Amniotic stem cell (primary cell): ENCODE measurements at places on chromosomes 7 and 10.

GRCh38 chr10:113084031-113084430, 134.0 kb downstream of the TCF7L2 start:
- no peak for DNase-seq

- no peak for DNase-seq
Measured at GRCh38 chr10:50679149-50679548, 55.4 kb upstream of the SGMS1 start.

GRCh38 chr10:30671026-30671616, 41.6 kb upstream of the LYZL2 start:
- DNase-seq, result peak; percentile 28

- DNase-seq, result no peak
Measured at GRCh38 chr7:70975754-70976153, 156.2 kb upstream of the GALNT17 start.

- no peak for DNase-seq
Measured at GRCh38 chr10:94115725-94116124, 122.0 kb downstream of the PLCE1 start.

DNA sequence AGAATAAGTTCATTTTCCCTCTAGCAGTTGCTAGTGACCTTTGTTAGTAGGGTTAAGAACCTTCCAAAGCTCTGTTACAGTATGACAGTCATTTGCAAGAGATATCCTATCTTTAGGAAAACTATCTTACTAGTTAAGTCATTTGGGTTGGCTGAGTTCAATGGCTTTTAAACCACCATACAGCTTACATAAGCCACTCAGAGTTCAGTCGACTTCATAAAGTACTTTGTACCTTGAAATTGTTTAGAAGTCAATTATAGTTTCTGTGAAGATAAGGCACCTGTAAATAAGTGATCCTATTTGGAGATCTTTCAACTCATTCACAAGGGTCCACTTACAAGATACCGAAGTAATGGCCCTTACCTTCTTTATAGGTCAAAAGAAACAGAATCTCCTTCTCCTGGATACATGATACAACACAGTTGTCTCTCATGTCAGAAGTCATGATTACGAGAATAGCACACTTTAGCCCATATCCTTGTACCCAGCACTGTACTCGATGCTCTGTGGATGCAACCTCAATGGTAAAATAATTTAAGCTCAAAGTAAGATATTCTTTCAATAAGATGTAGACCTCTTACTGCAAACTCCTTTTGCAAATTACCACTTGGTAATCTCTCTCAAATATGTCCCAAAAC, 11.9 kb upstream of the ABCC2 start:
- no peak for DNase-seq

DNA sequence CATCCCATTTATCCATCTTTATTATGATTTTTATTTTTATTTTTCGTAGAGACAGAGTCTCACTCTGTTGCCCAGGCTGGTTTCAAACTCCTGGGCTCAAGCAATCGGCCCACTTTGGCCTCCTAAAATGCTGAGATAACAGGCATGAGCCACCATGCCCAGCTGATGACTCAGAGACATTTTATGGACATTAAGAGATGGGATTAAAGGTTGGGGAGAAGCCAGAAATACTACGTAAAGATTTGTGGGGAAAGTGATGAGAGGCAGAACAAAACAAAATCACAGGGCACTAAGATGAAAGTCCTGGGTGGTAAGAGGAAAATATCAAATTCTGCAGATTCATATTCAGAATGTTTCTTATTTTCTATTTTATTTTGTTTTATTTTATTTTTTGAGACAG, 7.6 kb downstream of the WNT8B start:
- no peak for DNase-seq

DNA sequence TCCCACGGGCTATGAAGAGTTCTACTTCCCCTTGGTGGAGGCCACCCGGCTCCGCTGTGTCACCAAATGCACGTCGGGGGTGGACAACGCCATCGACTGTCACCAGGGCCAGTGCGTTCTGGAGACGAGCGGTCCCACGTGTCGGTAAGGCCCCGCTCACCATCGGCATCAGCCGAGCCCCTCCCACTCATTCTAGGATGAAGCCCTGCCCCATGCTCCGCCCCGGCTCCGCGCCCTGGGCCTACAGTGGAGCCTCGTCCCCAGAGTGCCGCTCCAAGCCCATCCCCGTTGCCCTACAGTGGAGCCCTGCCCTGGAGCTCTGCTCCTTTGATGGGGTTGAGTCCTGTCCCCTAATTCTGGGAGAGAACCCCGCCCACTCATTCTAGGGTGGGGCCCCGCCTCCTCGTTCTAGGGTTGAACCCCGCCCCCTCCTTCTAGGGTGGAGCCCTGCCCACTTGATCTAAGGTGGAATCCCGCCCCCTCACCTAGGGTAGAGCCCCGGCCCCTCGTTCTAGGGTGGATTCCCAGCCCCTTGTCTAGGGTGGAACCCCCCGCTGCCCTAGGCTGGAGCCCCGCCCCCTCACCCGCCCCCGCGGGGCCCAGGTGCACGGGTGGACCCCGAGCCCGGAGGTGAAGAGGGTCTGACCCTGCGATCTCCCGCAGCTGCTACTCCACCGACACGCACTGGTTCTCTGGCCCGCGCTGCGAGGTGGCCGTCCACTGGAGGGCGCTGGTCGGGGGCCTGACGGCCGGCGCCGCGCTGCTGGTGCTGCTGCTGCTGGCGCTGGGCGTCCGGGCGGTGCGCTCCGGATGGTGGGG, 3.4 kb upstream of the MUC12 start:
- DNase-seq, result no peak

DNA sequence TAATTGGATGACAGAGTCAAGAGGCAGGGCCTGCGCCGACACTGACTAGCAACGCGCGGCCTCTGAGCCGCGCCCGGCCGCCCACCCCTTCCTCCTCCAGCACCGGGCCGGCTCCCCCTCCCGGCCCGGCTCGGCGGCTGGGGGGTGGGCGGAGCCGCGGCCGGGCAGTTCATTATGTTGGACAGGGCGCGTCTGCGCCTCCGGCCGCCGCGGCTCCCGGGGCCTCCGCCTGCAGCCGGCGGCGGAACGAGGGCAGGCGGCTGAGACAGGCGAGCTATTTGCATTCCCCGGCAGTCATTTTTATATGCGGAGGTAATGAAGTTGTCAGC, 106.7 kb downstream of the SNX10 start:
- no peak for DNase-seq

DNA sequence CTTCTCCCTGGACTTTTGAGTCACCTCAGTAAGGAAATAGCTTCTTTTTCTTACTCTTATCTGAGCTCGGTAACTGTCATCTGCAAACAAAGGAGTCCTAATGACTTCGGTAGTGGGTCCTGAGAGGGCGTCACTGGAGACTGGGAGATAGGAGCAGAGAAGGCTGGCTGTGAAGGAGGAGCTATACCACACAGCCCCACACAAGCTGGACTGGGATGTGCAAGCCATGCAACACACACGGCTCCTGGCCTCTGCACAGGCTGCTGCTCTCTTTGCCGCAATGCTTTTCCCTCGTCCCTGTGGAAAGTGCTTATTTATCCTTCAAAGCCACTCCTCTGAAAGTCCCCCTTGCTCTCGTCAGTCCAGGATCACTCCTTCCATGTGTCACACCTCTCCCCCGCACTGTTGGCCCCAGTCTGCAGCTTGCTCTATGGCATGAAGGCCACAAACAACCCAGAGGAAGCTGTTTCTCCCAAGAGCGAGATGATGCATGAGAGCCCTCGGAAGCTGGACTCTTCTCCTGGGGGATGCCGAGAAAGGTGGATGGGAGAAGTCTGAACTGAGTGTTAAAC, 14.9 kb downstream of the TMEM273 start:
- DNase-seq, result no peak

DNA sequence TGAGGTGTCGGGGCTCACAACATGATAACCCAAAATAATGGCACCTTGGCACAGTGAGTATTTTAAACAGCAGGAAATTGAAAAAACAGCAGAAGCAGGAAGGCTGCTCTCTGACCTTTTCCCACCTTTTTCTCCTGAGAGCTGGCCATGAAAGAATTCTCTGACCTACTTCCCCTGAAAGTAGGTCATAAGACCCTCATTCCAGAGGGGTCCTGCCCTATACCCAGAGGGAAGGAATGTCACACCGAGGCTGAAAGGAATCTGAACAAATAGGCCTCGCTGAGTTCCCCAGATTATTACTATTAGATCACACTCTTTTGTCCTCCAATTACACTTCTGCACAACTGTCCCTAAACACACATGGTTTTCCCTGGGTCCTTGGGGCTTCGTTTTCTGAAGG, 18.8 kb downstream of the CPVL start:
- no peak for DNase-seq

DNA sequence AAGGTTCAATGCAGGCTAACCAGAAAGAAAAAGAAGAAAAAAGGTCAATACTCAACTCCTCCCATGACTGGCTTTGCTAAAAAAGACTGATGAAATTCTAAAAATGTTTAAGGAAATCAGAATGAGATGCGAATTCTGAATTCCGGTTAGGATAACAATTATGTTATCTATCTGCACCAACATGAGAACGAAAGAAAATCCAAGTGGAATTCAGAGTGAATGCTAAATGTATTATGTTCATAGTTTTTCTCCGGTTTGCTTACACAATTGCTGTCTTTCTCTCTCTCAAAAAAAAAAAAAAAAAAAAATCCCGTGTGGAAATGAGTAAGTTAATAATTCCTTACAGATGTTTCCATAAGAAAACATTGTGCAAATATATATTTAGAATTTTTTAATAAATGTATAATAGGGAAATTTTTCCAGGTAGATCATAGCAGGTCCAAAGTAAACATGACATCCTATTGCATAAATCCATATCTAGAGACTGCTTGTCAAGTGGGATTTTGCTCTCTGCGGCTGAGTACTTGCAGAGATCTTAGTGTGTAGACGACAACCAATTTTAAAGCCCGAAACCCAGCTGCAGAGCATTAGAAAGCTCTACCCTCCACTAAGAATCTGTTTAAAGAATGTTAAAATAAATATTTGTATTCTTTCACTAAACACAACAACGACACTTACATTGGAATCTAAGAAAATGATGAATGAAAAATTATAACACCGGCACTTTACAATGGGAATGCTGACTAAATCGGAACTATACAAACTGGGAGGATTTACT, 104.0 kb downstream of the JAZF1 start:
- no peak for DNase-seq

GRCh38 chr7:17685141-17685540, 255.2 kb downstream of the SNX13 start:
- no peak for DNase-seq

- DNase-seq, result no peak
Measured at GRCh38 chr7:69439636-69440325, 158.5 kb upstream of the AUTS2 start.

DNA sequence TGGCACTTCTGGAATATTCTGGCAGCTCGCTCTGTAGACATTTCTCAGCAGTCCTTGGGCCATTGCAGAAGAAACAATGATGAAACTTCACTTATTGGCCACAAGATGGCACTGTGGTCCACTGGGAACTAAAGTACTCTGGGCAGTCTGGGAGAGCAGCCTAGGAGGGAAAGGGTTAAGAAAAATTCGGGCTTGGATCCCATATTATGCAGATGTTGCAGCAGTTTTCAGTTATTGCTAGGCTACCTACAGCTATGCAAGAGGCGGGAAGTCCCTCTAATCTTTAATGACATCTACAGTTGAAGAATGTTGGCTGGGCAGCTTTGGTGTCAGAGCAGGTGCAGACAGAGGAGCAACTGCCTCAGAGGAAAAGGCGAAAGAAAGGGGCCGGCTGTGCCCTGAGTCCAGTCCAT, 201.7 kb upstream of the PRSS58 start:
- DNase-seq, result no peak
